DMS79 treated with DMSO at 0.1 percent for 48 hours (cell line): ENCODE measurements at places on chromosomes 7 and 10.
A peak's percentile ranks its signal among the peaks of the same experiment; 100 is the strongest.

- no peak for DNase-seq
Measured at GRCh38 chr7:96273716-96274115, 48.2 kb downstream of the SLC25A13 start.

- DNase-seq: peak; percentile 10
Measured at GRCh38 chr10:103808780-103809179, 46.6 kb downstream of the SH3PXD2A start.

GRCh38 chr7:1846331-1847065 lies 176.4 kb downstream of the ELFN1 start:
- no peak for DNase-seq

DNA sequence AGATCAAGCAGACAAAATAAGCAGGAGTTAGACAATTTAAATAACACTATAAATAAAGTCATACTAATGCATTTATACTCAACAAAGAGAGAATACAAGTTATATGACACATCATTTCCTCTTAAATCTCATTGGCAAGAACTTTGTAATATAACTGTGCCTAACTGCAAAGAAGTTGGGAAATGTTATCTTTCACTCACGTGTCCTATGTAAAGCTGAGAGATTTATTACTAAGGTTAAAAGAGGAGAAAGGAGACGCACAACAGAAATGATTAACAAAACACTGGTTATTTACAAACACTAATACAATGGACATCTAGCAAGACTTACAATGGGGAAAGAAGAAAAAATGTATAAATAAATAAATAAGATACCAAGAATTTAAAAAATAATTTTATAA lies 12.7 kb upstream of the TMEM273 start:
- no peak for DNase-seq
